Cortex of kidney (tissue), 1 donor: ENCODE measurements at places on chromosomes 7 and 10.

DNA sequence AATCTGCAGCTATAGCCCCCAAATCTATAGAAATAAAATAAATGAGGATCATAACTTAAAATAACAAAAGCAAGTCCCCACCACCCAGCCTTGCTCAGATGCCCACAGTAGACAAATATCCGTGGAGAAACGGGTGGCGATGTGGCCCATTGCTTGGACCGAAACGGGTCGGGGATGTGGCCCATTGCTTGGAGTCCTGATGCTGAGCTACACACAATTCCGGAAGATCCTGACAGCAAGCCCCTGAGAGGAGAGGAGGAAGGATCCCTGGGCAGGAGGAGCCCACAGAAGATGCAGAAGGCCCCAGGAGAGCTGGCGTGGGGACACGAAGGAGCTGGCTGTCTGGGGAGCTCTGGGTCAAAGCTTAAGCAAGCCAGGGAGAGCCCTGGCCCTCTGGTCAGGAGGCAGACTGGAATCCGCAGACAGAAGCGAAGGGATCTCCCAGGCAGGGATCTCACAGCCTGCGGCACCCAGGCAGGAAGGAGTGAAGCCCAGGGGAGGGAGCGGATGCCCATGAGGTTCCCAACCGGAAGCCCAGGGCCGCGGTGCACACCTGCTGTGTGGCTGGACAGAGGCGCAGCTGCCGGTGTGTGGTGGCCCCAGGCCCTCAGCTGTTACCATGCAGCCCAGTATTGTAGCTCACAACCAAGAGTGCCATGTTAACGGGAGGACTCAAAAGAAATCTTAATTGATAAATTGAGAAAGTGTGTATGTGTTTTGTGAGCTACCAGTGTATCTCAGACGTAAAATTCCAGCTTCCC, 138.8 kb downstream of the ADARB2 start:
- no peak for DNase-seq

DNA sequence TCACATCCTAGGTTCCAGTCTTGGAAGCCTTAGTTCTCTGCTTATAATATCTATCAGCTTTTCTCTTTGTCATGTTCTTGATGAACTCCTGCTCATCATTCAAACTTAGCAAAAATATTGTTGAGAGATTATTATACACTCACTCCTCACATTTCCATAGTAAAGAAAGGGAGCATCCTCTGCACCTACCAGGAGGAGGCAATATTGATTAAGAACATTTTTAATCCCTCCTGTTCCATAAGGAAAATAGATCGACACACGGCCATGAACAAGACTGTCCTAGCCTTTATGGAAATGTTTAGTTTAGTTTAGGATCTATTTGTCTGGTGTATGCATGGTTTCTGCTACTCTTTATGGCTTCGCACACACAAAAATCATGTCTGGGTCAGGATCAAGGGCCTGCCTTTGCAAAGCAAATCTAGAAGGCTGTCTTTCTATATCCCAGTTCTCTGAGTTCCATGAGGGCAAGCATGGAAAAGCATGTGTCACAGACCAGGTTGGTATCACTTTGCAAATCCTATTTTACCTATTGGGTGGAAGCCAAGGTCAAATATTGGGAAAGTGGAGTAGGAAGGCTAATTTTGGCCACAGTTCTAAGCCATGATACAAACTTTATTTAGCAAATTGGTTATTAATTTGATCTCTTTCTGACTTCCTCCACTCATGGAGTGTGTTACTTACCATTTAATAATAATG, 164.4 kb downstream of the MDFIC start:
- DNase-seq = no peak

GRCh38 chr10:7233259-7233991, 177.4 kb downstream of the SFMBT2 start:
- DNase-seq = no peak

GRCh38 chr7:26863518-26864308, 677 bp downstream of the SKAP2 start:
- no peak for DNase-seq

DNA sequence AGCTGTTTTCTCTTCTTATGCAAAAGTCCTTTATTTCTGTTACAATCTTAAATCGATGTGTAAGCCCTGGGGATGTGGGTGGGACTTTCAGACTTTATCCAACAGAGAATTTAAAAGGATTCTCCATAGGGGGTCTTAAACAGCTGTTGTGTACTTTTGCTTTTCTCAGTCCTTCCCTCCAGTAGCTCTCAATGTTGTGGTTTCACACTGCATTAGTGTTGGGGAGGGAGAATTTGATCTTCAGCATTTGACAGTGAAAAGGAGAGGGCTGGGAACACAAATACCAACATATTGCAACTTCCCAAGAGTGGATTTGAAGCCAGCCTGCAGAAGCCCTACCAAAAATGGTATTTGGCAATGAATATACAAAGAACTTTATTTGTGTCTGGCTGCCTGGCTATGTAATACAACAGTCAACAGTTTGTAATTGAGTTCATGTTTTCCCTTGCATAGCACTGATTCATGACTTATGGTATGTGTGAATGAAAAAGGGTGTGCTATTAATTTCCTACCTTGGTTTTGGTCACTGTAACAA, 80.1 kb upstream of the CAPZA2 start:
- no peak for DNase-seq

- no peak for DNase-seq
Observed at GRCh38 chr10:72335394-72336258, 19.1 kb downstream of the DNAJB12 start.

- no peak for DNase-seq
Observed at GRCh38 chr7:1060315-1061072, 16.1 kb downstream of the GPR146 start.

- no peak for DNase-seq
Observed at GRCh38 chr10:70477661-70478162, 855 bp upstream of the PALD1 start.

DNA sequence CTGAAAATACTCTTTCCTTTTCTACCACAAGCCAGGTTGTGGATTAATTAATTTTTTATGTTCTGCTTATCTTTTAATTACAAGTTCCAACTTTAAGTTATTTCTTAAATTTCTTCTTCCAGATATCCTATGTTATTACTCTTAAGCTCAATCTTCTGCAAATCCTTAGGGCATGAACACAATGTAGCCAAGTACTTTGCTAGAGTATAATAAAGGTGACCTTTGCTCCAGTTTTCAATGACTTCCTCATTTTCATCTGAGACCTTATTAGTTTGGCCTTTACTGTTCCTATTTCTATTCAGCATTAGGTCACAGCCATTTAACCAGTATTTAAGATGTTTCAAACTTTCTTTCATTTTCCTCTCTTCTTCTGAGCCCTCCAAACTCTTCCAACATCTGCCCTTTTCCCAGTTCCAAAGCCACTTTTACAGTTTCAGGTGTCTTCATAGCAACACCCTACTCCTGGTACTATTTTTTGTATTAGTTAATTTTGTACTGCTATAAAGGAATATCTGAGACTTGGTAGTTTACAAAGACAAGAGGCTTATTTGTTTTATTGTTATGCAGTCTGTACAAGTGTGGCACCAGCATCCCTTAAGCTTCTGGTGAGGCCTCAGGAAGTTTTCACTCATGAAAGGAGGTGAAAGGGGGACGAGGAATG, 886.2 kb upstream of the GHITM start:
- DNase-seq = no peak

DNA sequence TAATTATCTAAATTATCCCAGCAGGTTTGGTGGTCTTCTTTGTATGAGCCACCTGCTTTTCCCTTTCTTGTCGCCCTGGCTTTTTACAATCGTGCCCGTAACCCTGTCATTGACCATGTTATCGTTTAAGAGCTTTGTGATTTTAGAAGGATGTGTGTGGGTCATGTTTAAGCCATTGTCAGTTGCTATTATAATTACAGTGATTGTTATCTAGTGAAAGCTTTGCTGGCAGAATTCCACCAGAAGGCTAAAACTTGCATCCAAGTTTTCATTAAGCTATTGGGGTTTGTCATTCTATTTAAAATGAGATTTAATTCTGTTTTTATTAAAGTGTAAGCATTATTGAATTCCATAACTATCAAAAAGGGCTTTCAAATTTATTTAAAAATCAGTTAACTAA, 354.2 kb upstream of the TMEM229A start:
- DNase-seq = no peak

DNA sequence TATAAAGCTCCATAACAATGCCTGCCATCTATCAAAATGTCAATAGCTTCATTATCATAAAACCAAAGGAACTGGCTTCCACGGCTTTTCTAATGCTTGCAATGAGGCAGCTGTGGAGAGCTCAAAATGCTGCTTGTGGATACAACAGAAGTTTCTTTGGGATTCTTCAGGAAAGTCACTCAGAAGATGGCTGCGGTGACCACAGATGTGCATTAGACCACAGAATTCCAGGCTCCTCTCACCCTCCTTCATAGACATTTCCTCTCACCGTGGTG, 77.2 kb downstream of the CDCA7L start:
- DNase-seq = no peak

GRCh38 chr7:95675016-95675415, 78.7 kb upstream of the PDK4 start:
- no peak for DNase-seq

DNA sequence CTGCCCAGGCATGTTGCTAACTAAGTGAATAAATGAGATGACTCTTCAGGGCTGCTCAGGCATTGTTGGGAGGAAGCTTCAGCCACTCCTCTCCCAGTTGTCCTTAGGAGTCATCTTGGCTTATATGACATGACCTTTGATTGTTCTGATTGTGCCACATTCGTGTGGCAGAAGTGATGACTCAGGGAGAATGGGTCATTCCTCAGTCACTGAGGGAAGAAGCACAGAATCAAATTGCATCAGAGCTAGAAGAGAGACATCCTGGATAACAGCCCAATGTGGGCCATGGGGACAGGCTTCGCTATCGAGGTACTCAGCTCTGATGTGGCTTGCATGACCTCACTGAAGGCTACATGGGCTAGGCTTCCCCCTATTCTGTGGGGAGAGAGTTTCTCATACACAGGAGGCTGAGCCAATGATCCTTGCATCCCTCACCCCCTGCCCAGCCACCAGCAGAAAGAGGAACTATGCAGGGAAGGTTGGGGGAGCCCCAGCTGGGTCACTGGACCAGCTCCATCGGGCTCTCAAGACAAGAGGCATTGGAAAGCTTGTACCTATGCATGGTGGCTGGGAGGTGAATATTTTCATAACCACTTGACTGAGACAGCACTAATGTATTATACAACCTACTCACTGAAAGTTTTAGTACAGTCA, 6.0 kb upstream of the HMX3 start:
- DNase-seq = no peak

- no peak for DNase-seq
Observed at GRCh38 chr10:6089334-6090219, 743 bp downstream of the RBM17 start.

DNA sequence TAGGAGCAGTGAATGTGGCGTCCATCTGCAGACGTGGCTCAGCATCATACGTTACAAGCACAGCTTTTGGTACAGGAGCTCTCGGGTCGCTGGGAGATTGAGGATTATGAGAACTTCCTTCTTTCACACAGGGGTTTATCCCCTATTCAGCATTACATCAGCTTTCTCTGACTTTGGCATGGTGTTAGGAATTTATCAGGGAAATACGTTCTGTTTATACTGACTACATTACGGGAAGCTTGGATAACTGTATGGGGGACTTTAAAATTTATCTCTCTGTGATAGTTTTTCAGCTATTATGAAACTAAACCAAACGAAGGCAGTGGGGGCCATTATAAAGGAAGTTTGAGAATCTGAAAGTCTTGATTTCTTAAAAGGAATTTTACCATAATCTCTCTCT, 110.1 kb upstream of the INSYN2A start:
- no peak for DNase-seq

GRCh38 chr7:45031829-45032228, 31.8 kb downstream of the CCM2 start:
- no peak for DNase-seq

- no peak for DNase-seq
Observed at GRCh38 chr10:68666280-68666760, 54.7 kb upstream of the CCAR1 start.

DNA sequence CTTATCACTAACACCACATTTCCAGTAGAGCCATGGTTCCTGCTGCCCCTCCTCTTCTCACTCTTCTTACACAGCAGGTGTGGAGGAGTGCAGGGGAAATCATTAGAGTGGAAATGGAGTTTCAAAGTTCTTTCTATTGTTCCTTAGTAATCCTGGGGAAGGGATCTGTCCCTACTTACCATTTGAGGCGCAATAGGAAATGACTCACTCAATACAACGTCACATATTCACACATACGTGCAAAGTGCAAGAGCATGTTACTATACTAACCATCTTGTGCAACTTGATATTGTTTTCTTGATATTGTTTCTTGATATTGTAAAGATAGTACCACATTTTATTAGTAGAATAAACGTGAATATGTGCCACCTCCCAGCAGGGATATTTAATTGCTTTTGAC, 1010.2 kb downstream of the DNAJB9 start:
- DNase-seq = no peak

- DNase-seq = no peak
Observed at GRCh38 chr7:108697254-108697653, 127.6 kb downstream of the DNAJB9 start.

DNA sequence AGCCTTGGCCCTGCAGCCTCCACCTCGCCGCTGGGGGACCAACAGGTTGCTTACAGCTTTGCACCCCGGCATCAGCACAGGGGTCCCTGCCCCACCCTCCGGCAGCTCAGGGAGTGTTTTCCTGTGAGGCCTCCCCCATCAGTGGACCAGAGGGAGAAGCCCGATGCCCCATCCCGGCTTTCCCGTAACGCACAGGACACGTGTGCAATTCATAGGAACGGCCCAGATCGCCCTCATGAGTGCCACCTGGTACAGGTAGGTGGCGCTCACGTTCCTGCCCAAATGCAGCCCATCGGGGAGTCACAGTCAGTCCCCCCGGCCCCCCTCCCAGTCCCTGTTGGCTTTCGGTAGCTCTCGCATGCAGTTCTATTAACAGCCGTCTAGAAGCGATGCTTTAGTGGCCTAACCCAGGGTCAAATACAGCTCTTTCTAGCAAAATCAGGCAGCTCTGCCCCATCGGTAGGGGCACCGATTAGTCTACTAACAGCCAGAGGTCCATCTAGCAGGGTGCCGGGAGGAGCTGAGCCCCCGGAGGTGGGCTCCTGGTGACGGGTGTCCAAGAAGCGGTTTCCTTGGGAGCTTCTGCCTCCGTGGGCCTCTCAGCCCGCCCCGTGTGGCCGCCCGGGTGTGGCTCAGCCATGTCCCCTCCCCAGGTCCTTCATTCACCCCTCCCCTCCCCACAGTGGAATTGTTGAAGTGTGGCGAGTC, 48.4 kb upstream of the GTF2IRD1 start:
- DNase-seq = no peak
